ENCODE measurements at places on chromosomes 3 and 15. TPM values are rescaled to one million over a fixed set of nuclear protein-coding genes. Genes with fewer than 3 reads are reported as not detected.

DNA sequence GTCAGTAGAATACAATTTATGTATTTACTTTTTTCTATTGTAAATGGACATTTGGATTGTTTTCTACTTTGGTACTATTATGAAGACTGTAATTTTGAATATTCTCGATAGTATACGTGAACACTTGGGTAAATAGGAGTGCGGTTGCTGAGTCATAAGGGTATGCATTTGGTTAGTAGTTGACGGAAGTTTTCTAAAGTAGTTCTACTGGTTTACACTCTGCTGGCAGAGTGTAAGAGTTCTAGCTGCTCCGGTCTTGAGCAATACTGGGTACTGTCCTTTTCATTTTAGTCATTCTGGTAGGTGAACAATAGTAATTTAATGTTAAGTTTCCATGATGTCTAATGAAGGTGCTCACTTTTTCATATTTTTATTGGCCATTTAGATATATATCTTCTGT lies 70.0 kb downstream of the MEF2A start:
- peaks cover 20% of the 10 kb centered on the region for H3K4me1 ChIP-seq
- peaks cover 38% of the 10 kb centered on the region for H3K36me3 ChIP-seq

SLC9C1 gene
- not detected for total RNA-seq

DNA sequence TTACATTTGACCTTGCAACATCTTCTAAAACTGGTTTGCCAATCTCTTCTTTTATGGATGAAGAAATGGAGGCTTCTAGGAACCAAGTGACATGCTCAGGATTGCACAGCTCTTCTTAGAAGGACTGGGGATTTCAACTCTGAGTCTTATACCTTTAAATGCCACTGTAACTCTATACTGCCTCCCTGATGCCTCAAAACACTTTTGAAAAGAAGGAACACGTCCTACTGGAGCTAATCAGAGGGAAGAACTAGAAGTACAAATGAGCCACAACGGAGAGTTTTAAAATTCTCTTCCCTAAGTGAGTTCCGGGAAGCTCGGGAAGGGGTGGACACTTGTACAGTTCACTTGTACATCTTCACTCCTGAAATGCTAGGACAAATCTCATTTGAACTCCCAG lies 949 bp upstream of the MITF start:
- DNase-seq = no peak
- H3K36me3 ChIP-seq = no peaks in the 10 kb centered on the region
- H3K4me1 ChIP-seq = peaks cover 45% of the 10 kb centered on the region

DNA sequence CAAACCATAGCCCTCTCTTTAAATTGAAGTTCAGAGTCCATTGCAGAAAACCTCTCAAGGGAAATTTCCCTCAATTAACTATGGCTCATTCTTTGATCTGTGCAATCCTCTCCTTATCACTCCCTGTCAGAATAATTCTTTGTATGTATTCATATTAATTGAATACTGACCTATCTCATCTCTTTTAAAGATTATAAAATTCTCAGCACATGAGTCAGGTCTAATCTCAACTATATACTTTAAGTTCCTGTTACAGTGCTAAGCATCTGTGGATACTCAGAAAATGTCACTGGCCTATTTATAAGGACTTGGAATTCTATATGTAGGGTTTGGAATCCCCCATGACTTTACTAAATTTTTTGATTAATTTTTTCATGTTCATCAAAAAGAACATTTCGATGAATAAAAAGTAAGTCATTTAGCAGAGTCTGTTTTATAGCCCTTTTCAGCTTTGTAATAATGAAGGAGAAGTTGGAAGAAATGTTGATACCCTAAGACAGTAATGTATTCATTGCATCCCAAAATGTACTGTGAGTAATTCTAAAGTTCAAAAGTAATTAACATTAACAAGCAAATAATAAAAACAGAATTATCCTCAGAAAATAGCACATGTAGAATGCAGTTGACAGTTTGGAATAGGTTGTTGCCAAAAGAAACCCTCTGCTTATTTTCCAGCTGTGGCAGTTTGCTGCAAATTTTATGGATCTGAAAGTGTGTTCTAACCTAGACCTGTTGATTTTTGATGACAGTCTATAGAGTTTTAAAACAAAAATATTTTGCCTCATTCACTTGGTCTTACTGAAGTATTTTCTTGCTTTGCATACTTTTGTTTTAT lies 503.4 kb upstream of the CBLB start:
- DNase-seq = no peak
- peaks cover 17% of the 10 kb centered on the region for H3K4me1 ChIP-seq
- H3K36me3 ChIP-seq = no peaks in the 10 kb centered on the region
- peaks cover 2% of the 10 kb centered on the region for H3K27me3 ChIP-seq

DNA sequence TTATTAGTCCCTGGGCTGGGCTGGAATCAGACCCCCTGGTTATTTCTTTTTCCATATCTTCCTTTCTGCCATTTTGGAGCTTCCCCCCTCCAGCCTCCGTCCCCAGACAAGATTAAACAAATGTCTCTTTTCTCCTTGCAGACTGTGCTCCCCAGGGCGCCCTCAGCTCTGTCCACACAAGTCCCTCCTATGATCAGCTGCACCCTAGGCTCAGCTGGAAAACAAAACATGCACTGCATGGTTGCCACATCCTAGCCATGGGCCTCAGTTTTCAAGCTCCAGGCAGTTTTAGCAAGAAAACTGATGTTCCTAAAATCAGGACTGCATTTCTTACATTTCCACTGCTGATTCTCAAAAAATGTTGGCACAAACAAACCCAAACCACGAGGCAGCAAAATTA lies 23.5 kb upstream of the RFTN1 start:
- H3K27me3 ChIP-seq = peaks cover 30% of the 10 kb centered on the region
- H3K4me1 ChIP-seq = no peaks in the 10 kb centered on the region

HEMK1 gene
- 21.3 TPM for total RNA-seq

GRCh38 chr3:48065035-48065434 lies 48.8 kb upstream of the MAP4 start:
- H3K27ac ChIP-seq = peak overlapping the region; percentile 64
- H3K4me1 ChIP-seq = peaks cover 54% of the 10 kb centered on the region
- H3K36me3 ChIP-seq = peaks cover 10% of the 10 kb centered on the region

Data from HFFc6 (cell line).